ENCODE measurements at places on chromosomes 3 and 15. TPM values are rescaled to one million over a fixed set of nuclear protein-coding genes. Genes with fewer than 3 reads are reported as not detected.

PXK gene
- total RNA-seq = 12.4 TPM

ZSCAN29 gene
- 15.6 TPM for total RNA-seq

KBTBD12 gene
- total RNA-seq = 0.29 TPM

FETUB gene
- total RNA-seq = 0.36 TPM

ADAMTSL3 gene
- 0.58 TPM for total RNA-seq

CFAP92 gene
- total RNA-seq = not detected

PLA1A gene
- total RNA-seq = 0.14 TPM

TRPM1 gene
- not detected for total RNA-seq

GRCh38 chr3:135667061-135667460, 298.5 kb upstream of the PPP2R3A start:
- DNase-seq = no peak

DNA sequence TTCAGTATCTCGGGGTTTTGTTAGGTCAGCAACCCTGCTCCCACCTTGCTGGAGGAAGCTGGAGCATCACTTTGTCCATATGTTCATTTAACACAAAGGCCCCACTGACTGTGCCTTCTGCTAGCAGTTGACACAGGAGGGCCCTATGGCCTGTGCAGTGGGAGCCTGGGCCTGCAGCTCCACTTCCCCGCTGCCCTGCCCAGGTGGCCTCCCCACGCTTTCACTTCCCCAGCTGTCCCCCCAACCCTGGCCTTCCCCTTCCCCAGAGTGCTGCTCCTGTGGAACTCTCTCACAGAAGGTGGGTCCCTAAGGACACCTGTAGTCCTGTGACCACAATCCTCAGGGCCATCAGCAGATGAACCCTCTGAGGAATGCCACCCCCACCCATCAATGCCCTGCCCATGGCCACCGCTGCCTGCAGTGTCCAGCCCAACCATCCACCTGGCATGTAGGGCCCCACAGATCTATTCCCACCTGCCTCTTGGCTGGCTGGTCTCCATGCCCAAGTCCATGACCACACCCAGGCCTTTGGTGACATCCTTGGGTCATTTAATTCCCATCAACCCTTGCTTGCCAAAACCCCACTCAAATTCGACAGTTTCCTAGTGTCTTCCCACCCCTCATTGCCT, 13.5 kb downstream of the TBC1D21 start:
- no peak for DNase-seq

GRCh38 chr15:28994831-28995596, 109.2 kb downstream of the APBA2 start:
- DNase-seq = no peak

GRCh38 chr15:27250223-27250622, 279.2 kb downstream of the GABRG3 start:
- peak; percentile 23 for DNase-seq

- no peak for DNase-seq
Measured at GRCh38 chr3:44762170-44762677, 630 bp downstream of the KIF15 start.

- no peak for DNase-seq
Measured at GRCh38 chr3:123297627-123297899, 95.8 kb downstream of the SEC22A start.

GRCh38 chr3:111617912-111618601, 22.9 kb upstream of the ZBED2 start:
- no peak for DNase-seq

- no peak for DNase-seq
Measured at GRCh38 chr15:55796321-55796965, 53.5 kb upstream of the PRTG start.

DNA sequence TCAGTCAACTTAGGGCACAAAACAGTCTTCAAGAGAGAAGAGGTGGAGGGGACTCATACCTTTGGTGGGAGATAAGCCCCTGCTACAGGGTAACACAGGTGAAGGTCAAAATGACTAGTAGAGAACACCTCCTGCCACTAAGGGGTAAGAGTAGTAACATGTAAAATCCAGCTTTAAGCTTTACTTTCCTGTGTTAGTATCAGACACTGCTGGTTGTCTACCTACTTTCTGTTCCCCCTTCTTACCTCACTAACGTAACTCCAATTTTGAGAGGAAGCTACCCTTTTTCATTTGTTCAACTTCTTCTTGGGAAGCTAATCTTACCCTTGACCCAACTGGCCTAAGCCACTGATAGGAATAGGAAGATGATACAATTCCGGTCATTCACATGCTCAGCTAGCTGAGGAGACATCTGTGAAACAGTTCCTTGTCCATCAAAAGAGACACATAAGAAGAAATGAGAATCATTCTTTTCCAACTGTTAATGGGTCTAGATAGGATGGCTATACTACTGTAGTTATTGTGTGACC, 826.8 kb upstream of the CFAP20DC start:
- DNase-seq = no peak

- no peak for DNase-seq
Measured at GRCh38 chr3:32236377-32236776, 2.1 kb upstream of the CMTM8 start.

DNA sequence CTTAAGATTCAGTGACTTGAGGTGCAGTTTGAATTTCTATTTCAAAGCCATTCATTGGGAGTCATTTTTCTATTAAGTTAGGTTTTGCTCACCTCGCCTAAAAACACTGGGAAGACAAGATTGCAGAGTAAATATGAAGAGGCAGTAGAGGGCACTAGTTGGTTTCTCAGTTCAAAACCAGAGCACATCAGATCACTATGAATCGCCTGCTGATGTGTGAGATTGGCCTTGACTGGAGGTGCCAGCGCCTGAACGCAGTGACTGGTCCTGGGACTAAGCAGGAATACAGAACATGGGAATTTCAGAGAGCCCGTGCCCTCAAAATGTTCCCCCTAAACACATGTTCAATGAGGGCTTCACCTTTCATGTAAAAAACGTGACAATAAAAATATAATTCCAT, 229.0 kb downstream of the ITPR1 start:
- no peak for DNase-seq

- no peak for DNase-seq
Measured at GRCh38 chr3:61172684-61173083, 78.6 kb downstream of the FHIT start.

DNA sequence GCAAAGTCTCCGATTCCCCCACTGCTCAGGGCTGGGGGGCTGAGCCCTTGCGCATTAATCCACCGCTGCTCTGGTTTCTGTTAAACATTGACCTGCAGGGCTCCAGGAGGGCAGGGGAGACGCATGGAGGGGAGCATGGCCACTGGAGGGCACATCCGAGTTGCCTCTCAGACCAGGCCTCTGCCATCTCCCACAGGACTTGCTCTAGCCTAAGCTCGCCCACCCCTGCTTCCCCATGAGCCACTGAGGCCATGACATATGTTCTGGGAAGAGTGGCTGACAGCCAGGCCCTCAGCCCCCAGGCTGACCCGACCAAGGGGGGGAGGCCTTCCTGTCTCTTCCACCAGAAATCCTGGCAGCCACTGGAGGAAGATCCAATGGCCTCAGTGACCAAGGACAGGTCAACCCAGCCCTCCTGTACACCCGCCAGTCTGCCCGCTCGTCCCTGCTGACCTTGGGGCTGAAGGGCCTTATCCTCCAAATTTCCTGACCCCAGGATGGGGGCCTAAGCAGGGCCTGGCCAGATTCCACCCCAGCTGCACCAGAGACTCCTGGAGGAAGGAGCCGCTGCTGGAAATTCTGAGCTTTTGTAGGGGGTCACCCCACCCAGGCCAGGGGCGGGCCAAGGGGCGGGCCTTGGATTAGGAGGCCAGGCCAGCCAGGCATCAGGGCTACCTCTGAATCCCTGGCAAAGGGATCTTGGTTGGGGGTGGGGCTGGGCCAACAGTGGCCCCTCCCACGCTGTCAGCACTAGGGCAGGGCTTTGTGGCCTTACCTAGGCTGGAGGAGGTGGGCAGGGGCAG, at the start of gene HYAL1:
TSS of gene HYAL1 (minus strand) at position 562 of the 803 bp plus-strand sequence. CDS start 618 bp downstream, outside the sequence.
- DNase-seq = no peak

DNA sequence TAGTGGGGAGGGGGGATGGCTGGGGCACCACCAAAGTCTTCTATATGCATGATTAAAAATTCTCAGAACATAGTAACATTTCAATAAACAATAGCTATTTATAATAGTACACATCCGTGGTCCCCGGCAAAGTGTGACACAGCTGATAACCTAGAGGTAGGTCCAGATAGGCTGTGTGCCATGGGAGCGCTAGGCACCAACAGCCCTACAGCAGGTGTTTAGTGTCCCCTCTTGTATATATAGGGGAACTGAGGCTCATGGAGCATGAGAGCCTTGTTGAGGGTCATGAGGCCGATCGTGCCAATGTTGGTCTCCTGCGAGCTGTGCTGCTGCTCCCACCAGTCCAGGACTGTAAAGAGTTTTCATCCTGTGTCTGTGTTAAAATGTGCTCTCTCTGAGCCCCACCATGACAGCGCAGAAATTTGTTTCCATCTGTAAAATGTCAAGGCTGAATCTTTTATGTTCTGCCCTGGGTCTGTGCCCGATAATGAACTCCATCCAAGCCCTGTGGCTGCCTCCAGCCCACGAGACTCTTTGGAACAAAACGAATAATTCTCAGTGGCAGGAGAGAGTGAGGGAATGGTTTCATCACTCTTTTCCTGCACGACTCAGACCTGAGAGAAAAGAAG, 14.5 kb downstream of the TMEM158 start:
- no peak for DNase-seq

DNA sequence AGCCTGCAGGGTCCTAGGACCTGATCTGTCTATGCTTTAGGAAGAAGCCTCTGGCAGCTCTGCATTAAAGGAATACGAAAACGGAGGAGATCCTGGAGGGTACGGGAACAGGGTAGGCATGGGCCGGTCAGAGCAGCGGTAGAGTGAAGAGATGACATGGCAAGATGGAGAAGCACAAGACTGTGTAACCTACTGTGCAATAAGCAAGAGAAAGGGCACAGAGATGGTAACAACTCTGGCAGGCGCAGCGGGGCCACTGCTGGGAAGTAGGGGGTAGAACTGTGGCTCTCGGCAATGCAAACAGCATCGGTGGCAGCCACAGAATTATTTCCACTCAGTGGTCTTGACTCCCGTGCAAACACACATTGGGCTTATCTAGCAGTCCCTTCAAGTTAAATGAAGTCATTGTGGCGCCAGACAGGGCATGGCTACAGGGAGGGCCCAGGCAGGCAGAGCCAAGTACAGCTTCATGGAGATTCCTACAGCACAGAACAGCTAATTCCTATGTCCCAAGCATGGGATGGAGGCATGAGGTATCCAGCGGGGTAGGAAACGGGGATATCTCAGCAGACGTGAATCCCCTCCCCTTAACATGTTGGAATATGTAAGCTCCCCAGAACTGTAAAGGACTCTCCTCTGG, 28.8 kb downstream of the WHAMM start:
- DNase-seq = no peak

DNA sequence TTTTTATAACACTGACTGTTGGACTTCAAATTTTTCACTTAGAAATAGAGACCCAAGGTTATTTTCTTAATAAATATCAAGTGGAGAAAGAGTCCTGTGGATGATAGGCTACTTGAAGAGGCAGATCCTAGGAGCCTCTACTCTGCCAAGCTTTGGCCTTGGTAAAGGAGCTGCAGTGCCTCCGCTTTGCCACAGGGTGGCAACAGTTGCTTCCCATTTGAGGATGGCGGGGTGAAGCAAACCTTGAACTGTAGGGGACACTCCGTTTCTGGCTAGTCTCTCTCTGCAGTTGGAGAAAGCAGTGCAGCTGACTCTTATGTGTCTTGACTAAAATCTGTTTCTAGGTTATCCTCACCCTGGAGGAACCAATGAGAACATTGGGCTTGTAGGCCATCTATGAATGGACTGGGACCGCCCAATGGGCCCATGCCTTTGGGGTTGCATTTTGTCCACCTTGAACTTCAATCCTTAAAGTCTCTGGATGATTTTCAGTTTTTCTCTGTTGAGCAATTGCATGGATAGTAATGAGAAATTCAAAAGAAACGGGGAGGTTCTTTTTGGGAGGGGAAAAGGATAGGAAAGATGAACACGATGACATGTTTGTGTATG, 9.8 kb downstream of the SCG5 start:
- no peak for DNase-seq

DNA sequence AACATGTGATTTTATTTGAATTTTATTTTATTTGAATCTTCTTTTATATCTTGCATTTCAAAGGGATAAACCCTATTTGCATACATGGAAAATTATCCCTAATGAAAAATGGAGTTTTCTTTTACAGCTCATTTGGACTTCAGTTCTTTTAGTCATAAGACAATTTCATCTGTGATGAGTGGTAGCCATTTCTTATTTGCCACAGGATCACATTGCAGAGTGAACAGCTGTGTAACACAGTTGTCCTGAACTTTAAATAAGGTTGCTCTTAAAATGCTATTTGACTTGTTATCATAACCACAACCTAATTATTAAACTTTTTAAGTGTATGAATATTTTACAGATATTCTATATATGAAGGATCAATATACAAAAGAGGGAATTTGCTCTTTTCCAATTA, 221.7 kb upstream of the ROPN1 start:
- no peak for DNase-seq

DNA sequence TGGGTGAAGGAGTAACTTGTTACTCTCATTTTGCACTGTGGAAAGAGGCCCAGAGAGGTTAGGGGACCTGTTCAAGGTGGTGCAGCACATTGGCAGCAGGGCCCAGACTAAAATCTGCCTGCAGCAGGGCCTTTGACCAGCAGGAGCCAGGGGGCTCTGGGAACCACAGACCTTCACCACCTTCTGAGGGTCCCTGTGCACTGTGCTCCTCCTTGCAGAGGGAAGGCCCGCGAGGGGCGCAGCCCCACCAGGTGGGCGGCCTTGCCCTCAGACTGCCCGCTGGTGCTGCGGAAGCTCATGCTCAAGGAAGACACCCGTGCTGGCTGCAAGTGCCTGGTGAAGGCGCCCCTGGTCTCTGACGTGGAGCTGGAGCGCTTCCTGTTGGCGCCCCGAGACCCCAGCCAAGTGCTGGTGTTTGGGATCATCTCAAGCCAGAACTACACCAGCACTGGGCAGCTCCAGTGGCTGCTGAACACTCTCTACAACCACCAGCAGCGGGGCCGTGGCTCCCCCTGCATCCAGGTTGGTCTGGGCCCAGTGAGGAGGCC, 61.5 kb upstream of the FGD5 start:
- no peak for DNase-seq

- DNase-seq = no peak
Measured at GRCh38 chr15:78322243-78322642, 17.9 kb upstream of the CRABP1 start.

GRCh38 chr3:129087138-129087702, 26.6 kb downstream of the GP9 start:
- no peak for DNase-seq

- DNase-seq = no peak
Measured at GRCh38 chr3:150800722-150801121, 37.8 kb upstream of the SIAH2 start.

DNA sequence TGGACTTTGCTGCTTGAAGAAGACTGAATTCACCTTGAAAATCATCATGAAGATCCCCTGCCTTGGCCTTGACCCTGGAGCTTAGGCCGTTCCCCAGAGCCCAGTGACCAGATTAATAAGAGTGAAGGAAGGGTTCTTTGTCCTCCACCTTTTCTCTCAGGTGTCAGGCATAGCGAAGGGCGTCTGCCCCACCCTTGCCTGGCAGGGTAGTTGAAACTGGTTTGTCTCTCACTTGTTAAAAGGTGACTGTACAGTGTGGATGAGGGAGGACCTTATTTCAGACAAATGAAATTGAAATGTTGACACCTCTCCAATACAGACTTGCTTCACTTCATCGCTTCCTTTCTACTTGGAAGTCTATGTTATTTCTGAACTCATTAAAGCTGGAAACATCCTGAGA, 223.7 kb upstream of the BHLHE40 start:
- DNase-seq = no peak

Data from epithelial cell of proximal tubule (primary cell).